ENCODE measurements at places on chromosomes 4 and X.

GRCh38 chrX:101206471-101206870 lies 13.1 kb upstream of the DRP2 start:
- no peak for DNase-seq

- no peak for DNase-seq
Measured at GRCh38 chrX:133401536-133401935, 13.8 kb downstream of the GPC4 start.

DNA sequence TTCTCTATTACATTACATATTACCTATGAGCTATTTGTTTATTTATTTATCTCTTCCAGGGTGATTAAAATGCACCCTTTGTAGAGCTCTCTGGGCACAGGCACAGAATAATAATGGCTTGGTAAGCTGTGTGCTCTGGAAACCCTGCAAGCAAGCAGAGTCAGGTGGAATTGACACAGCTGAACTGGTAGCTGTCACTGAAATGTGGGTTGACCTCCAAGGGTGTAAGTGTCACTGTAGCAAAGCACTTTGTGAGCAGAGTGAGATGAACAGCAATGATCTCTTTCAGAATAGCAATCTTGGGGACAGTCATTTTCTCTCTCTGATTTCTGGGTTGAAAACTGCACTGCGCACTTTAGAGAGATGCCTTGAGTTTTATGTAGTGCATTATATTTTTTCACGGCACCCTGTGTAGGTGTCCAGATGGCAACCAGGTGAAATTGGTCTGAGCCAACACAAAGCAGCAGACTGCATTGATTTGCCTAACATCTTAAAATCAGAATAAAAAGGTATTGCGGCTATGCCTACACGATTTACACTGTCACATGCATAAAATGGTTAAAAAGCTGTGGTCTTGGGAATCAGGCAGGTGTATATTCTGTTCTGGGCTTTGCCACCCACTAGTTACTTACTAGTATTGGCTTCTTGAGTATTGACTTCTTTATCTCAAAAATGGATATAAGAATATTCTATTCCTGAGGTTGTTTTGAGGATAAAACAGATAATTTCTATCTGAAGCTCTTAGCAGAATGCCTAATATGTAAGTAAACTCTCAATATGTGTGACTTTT lies 450.3 kb downstream of the RAPGEF2 start:
- DNase-seq = no peak

- DNase-seq = no peak
Measured at GRCh38 chr4:154076921-154077320, 288.0 kb upstream of the SFRP2 start.

DNA sequence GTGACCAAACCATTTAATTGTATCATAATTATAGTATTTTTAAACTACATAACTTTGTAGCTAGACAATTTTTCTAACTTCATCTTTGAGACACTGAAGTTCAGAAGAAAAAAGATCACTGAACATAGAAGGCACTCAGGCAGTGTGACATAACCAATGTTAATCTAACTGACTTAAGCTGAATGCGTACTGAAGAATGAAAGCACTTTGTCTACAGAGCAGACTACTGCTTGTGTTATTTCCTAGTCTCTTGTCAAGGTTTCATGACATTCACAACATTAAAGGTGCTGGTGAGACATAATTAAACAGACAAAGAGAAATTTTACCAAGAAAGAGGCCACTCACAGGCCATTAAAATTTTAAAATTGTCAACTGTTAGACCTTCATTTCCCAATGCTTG lies 13.5 kb downstream of the AMMECR1 start:
- DNase-seq = no peak

DNA sequence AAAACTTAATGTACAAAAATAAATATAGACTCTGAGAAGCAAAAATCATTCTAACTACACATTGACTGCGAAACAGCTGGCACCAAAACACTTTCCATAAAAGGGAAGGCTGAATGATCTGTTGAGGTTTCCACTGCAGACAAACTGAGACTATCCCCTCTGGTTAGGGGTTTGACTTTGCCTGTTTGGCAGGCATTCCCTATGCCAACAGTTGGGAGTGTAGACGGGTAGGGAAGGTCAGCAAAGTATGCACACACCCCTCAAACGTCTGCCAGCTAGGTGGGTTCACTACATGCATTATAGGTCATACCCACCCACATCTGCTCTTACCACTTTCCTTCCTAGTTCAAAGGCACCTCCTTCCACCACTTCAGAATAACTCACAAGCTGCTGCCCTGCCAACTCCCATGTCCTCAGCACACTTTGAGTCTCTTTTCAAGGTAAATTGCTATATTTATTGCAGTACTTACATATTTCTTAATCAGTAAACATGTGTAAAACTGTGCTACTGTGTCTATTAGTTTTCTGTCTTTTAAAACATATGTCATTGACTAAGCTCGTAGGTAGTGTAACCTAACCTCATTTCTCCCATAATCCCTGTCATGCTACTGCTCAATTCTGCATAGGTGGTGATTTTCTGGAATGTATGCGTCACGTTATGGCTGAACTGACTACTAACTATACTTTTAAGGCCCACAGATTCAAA lies 12.4 kb downstream of the CTSO start:
- DNase-seq = no peak

DNA sequence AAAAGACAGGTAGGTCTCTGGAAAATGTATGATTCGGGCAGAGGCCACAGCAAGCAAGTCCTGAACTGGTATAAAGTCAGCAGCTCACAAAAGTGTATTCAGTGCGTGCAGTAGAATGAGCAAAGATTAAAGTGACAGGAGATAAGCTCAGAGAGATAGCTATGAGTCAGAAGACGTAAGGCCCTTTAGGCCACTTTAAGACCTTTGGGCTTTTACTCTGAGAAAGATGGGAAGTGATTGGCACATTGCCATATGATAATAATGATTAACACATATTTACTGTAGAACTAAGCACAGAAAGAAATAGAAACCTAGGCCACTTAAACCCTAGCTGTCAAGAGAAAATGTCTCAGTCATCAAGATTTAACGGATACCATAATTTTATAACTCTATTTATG lies 51.7 kb downstream of the TBCK start:
- DNase-seq = no peak

GRCh38 chr4:102775805-102776204 lies 15.0 kb upstream of the MANBA start:
- DNase-seq = no peak

DNA sequence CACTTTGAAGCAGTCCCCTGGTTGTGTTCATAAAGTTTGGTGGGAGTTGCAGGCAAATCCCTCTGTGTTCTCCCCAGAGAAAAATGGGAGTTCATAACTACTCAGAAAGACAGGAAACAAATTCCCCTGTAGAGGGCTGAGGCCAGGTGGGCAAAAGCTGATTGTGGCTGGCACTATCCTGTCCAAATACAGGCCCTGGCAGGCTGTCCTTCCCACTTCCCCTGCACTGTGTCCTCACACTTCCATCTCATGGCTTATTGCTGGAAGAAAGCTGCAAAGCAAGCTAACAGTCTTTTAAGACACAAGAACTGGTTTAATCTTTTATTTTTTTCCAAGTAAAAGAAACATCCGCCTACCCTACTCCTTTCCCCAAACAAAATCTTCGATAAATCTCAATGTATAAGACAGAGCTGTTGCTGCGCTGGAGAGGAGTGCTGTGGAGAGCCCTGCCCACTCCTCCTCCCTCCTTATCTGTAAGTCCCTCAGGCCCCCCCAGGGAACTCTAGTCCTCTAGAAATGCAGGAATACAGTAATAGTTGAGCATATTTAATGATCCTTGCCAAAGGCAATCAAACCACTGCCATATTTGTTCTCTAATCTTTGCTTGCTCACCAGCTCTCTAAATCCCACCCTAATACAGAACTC lies 14.0 kb downstream of the TAPT1 start:
- DNase-seq = no peak

GRCh38 chr4:187618701-187619281 lies 376.8 kb upstream of the ZFP42 start:
- DNase-seq = no peak

- no peak for DNase-seq
Measured at GRCh38 chr4:5905714-5906113, 12.8 kb upstream of the CRMP1 start.

DNA sequence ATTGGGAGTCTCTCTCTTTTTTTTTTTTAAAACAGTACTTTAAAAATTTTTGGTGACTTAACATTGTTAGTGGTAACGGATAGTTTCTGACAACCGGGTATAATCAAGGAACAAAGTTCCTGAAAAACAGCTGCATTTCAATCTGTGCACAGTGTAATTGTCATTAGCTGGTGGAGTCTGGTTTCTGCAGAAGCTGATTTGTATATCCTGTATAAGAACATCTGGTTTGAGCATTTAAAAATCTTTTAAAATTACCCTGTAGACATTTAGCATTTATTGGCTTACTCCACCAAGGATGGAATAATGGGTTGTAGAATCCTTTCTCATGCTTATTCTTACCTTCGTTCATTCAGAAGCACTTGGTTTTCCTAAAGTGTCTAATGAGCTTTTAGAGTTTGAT lies 11.2 kb downstream of the JADE1 start:
- DNase-seq = no peak

DNA sequence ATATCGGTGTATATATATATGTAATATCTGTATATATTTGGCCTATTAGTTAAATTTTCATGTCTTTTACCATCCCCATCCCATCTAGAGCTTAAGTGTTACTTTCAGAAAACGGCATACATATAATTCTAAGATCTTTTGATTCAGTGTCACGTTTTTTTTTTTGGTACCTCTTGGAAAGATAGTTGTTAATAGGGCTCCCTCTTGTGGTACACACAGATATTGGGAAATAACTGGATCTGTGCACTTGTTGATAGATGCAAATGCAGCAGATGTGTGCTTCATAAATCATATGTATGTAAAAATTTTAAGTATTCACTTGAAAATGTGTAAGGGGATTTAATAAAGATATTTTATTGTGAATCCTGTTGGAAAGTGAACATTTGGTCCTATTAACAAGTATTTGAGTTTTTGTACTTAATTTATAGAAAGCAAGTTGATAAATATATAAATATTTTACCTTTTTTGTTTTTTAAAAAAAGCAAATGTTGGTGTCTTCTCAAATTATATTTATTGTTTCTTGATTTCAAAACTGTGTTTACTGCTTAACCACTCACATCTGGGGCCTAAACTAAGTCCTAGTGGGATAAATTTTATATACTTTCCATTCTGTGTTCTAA lies 74.7 kb downstream of the PAQR3 start:
- no peak for DNase-seq

DNA sequence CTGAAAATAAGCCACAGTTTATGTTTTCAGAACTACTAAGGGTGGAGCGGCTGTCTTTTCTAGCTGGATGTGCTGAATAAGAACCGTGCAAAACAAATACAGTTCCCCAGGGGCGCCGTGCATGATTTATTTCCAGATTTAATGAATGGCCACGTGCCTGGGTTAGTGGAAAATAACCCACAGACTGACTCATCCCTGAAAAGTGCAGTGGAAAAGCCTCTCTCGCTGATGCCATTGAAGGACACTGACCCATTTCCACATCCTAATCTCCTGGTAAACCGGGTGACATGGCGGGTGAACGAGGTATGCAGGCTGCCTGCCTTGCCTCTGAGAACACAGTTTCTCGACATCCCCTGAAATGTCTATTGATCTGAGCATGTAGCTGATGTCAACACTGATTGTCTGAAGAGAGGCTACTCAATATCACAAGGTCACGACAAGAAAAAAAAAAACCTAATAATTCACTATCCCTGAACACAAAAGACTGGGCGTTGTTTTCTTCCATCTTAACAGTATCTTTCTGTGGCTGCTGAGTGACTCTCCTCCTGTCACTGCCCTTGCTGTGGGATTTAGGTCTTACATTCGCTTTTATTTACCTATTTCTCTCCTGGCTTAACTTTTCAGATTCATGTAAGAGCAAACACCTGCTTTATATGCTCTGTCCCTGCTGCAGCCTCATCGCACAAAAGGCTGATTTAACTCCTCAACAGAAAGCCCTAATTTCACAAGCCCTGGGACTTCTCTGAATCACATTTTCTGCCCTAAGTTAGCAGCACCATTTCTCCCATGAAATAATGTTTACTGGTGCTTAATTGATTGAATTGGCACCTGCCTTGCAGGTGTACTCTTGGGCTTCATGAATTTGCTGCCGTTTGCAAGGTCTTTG lies 76.9 kb upstream of the SCOC start:
- no peak for DNase-seq

DNA sequence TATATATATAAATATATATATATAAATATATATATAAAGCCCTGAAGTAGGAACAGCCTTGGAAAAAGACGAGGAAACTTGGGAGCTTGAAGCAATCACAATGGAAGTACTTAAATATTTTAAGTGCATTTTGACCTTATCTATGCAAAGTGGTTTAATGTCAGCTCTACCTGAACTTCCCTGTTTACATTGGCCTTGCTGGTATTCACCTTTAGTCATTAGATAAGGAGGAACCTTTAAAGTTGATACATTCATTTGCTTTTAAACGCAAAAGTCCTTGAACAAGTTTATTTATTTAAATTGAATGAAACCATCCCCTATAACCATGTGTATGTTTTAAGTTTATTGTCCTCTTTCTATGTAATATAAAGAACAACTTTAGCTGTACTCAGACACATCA lies 166.7 kb upstream of the ANKRD50 start:
- DNase-seq = no peak

- DNase-seq = no peak
Measured at GRCh38 chrX:40047485-40047884, 50.3 kb downstream of the BCOR start.

- peak; percentile 2 for DNase-seq
Measured at GRCh38 chrX:103376118-103376978, at the start of gene BEX3. TSS of gene BEX3 (plus strand) at chrX:103376538. CDS start at chrX:103377522, 984 bp downstream.
